ENCODE measurements at places on chromosomes 3 and 15.

DNA sequence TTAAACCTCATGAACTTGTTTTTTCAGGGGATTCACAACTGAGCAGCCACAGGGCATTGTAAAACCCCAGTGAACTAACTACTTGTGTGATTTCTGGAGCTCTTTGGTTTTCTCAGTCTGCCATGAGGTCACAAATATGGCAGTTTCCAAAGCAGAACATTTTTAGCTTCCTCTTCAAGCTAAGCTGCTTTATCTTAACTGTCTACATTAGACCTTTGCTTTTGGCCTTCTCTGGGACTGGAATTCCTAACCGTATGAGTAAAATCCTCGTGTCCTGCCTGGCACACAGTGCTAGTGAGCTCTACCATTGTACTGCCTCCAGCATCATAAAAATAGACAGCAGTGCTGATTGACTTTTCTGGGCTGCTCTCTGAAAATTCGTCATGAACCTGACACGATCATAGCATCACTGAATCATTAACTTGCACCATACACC is 22.1 kb downstream of the CDIN1 start:
- DNase-seq = no peak

GRCh38 chr15:91116113-91117067 is 16.3 kb downstream of the SV2B start:
- no peak for DNase-seq

DNA sequence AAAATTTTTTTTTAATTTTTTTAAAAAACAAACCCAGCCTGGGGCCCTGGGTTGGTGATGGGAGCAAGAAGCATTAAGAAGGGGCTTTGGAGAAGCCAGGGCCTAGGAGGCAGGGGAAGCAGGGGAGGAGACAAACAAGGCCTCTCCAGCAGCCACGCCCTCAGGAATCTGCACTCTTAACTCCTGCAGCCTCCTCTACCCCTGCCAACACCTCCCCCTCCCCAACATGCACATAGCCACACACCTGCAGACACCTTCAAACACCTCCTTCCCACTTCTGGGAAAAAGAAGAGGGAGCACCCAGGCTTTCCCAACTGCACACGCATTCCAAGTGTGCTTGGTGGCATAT is 2.7 kb upstream of the DCAF1 start:
- no peak for DNase-seq

GRCh38 chr3:43649365-43649968 is 27.7 kb upstream of the ANO10 start:
- DNase-seq = no peak

- DNase-seq = no peak
Observed at GRCh38 chr3:180282386-180282785, 245.6 kb upstream of the PEX5L start.

Data from stimulated activated CD4-positive, alpha-beta T cell treated with anti-CD3 and anti-CD28 coated beads, Interleukin-1b, Interleukin-23, amount 100 ng/mL, for 1 hour (primary cell).